ENCODE measurements at places on chromosomes 3 and 15.

GRCh38 chr15:56996093-56996492 is 77.6 kb downstream of the TCF12 start:
- no peak for DNase-seq

DNA sequence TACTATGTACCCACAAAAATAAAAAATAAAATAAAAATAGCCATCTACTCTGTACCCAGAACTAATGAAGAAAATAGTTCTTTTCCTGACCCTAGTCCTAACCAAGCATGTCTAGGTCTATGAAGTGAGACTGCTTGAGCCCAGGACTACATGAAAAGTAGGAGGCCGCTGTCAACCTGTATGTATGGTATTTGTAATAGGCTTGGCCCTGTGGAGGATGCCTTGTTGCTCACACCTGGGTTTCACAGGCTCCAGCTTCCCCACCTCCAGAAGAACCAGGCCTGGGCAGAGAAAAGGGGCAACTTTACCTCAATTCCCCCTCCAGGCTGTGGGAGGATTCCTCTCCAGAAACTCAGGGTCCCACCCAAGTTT is 6.8 kb upstream of the PKM start:
- no peak for DNase-seq

DNA sequence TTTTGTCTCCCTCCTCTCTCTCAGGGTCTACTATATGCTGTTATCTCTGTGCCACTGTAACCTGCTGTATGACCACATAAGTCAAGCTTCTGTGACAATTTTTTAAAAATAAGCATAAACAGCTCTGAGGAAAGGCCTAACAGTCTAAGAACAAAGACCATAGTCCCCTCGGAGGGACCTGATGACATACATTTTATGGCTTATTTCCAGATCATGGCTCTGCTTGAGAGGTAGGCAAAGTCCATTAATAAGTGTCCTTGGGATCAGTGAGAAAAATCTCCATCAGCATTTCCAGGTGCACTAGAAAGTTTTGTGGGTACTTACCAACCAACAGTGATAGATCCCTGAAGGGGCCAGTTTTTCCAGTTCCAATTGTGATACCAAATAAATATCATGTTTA is 123.8 kb downstream of the TNIK start:
- no peak for DNase-seq

DNA sequence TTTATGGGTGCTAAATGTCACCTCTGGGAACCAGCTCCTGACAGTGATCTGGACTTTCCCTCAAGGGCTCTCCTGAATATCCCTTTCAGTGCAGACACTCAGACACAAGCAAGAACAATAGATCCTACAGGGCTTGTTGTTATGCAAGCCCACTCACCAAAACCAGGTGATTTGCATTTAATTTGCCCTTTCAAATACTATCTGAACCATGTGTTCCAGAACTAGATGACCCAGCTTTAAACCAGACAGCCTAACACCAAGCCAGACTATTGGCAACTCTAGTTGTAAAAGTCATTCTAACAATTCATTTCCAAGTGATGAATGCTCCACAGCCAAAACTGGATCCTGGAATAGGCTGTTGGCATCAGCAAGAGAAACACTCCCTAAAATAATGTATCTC is 5.6 kb upstream of the ATP8B4 start:
- no peak for DNase-seq

DNA sequence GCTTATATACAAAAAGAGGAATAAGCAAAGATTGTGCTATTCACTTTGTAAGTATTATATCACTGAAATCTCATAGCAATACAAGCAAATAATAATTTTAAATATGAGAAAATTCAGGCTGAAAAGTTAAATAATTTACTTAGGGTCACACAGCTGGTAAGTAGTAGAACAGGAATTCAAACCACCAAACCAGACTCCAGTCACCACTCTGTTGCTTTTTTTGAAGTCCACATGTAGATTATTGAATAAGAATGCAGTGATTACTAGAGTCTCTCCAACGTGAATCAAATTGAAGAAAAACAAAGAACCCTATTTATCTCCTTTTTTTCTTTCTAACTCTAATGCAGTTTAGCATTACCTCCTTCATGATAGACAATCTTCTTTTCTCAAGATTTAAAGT is 15.9 kb downstream of the SPICE1 start:
- DNase-seq: no peak

DNA sequence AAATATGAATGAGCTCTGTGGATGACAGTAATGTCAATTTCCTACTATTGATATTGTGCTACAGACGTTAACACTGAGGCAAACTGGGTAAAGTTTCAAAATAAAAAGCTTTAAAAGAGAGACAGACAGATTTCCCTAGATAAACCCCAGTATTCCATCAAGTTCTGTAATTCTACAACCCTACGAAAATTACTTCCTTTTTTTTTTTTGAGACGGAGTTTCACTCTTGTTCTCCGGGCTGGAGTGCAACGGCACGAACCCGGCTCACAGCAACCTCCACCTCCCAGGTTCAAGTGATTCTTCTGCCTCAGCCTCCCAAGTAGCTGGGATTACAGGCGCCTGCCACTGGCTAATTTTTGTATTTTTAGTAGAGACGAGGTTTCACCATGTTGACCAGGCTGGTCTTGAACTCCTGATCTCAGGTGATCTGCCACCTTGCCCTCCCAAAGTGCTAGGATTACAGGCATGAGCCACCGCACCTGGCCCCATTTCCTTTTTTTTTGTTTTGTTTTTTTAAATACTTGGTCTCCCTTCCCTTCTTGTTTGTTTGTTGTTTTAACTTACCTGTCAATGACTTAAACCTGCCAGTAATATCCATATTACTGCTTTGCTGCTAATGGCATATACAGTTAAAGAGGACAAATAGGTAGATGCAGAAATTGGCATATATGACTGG is 57.2 kb downstream of the CBLB start:
- DNase-seq: no peak

GRCh38 chr3:172137287-172138192 is 98.2 kb downstream of the FNDC3B start:
- DNase-seq: peak; percentile 44

- DNase-seq: no peak
These were observed 4.6 kb downstream of the TMEM108 start for GRCh38 chr3:133042778-133043177.

DNA sequence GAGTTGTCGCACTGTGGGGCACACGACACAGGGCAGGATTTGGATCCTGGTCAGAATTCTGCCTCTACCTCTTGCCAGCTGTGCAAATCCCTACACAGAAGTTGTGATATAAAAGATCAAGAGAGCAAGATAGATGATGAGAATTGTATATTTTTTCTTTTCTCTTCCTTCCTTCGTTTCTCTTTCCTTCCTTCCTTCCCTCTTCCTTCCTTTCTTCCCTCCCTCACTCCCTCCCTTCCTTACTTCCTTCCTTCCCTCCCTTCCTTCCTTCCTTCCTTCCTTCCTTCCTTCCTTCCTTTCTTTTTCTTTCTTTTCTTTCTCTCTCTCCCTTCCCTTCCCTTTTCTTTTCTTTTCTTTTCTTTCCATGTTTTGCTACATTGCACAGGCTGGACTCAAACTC is 12.0 kb upstream of the AHSG start:
- no peak for DNase-seq

- DNase-seq: no peak
These were observed 5.7 kb downstream of the TMEM207 start for GRCh38 chr3:190444006-190444405.

GRCh38 chr3:53849916-53850315 is 3.5 kb downstream of the IL17RB start:
- DNase-seq: no peak

DNA sequence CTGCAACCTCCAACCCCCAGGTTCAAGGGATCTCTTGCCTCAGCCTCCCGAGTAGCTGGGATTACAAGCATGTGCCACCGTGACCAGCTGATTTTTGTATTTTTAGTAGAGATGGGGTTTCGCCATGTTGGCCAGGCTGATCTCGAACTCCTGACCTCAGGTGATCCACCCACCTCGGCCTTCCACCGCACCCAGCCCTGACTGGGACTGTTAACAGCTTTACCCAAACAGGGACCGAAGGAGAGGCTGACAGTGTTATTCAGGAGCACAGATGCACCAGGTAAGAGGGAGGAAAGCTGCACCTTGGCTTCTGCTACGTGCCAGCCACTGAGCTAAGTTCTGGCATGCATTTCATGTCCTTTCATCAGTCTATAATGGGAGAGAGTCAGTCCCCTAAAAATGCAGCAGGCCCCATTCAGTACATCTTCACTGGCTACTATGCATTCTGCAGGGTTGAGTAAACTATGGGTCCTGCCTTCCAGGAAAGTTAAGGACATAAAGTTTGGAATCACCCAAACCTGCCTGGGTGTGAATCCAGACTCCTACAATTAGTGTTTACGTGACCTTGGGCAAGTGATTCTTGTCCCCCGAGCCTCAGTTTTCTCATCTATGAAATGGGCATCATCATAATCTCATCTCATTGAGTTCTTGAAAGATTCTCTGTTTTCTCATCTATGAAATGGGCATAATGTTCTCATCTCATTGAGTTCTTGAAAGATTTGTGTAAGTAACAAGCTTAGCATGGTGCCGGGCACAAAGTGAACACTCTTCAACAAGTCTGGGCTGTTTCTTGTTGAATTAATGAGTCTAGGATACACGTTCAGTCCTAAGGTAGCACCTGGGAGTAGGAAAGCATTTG is 82.2 kb downstream of the CPN2 start:
- DNase-seq: no peak

DNA sequence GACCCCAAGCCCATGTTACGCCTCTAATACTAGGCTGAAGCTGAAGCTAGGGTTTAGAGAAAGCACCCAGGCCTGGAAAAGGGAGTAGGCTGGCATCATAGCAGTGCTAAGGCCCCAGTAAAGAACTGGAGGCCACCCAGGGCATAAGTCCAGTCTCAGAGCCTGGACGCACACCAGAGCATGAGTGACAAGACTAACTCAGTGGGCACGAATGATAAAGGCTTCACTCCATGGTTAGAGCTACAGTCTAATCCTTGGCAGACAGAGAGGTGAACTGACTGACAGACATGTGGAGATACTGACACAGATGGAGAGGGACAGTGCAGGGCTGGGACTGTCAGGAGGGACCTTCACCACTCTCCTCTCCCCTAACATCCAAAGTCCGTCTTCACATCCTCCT is 139.8 kb downstream of the KCNMB2 start:
- DNase-seq: no peak

DNA sequence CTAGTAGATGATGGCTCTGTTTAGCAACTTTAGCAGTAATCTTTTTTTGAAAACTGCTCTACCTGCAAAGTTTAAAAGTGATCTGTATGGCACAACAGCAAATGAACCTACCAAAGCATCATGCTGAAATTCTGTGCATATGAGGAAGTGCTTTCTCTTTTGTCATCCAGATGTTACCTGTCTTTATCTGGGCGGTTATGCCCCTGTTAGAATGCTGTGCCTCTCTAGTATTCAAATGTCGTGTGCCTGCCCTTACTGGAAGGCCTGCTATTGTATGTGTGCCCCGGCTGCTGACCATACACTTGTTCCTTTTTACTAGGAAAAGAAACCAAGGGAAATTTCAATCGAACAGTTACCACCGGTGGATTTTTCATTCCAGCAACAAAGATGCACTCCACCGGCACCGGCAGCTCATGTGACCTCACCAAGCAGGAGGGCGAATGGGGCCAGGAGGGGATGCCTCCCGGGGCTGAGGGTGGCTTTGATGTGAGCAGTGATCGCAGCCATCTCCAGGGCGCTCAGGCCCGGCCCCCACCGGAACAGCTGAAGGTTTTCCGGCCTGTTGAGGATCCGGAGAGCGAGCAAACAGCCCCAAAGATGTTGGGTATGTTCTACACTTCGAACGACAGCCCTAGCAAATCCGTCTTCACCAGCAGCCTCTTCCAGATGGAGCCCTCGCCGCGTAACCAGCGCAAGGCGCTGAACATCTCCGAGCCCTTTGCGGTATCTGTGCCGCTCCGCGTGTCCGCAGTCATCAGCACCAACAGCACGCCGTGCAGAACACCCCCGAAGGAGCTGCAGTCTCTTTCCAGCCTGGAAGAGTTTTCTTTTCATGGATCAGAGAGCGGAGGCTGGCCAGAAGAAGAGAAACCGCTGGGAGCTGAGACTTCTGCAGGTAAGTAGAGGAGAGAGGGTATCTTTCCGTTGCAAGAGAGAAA is 61.6 kb downstream of the TMEM39A start:
- no peak for DNase-seq

GRCh38 chr15:50890751-50891150 is 17.7 kb upstream of the AP4E1 start:
- no peak for DNase-seq

DNA sequence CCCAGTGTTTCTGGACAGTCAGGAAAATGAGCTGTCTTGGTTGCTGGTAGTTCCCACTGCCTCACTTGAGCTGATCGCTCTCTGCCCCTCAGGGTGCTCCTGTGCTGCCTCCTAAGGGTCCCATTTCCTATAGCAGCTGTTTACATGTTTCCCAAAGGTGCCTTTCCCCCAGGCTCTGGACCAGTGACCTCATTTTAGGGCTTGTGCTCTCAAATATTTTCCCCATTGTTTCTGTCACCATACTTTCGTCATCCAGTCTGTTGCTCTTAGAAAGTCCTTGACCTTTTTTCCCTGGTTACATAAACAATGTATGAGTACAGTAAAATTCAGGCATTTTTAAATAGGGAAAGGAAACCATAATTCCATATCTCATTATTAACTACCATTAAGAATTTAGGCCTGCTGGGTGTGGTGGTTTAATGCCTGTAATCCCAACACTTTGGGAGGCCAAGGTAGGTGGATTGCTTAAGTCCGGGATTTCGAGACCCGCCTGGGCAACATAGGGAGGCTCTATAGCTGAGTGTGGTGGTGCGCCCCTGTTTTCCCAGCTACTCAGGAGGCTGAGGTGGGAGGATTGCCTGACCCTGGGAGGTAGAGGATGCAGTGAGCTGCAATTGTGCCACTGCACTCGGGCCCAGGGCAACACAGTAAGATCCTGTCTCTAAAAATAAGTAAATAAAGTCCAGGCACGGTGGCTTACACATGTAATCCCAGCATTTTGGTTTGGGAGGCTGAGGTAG is 11.7 kb downstream of the RAD54L2 start:
- peak; percentile 18 for DNase-seq

GRCh38 chr3:193010191-193010590 is 92.5 kb upstream of the MB21D2 start:
- DNase-seq: no peak

DNA sequence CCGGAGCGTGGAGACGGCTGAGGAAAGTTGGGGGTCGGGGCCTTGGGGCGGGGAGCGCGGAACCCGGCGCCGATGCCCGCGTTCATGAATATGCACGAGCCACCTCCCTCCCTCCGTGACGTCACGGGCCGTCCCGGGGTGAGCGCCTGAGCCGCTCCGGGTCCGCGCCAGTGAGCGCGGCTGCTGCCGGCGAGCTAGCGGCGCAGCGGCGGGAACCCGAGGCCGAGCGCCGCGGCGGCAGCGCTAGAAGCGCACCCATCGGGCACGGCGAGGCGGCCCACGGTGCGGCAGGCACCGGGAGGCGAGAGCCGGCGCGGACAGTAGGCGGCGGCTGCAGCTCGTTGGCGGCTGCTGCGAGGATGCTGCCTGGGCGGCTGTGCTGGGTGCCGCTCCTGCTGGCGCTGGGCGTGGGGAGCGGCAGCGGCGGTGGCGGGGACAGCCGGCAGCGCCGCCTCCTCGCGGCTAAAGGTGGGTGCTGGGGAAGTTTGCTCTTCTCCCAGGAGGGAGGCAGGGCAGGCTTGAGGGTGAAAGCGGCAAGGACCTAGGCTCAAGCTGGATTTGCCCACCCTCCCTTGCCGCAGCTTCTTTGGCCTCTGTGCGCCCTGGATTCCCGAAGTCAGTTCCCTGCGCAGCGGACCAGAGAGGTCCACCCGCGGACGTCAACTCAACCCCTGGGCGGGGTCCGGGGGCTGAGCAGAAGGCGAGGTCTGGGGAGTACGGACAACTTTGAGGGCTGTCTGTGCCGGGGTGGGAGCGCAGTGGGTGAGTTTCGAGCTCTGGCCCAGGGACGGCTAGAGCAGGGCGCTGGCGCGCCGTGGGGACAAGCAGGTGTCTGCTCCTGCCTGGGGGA is at the start of gene CLSTN2:
CLSTN2 (plus strand) TSS at position 170 of the 850 bp plus-strand sequence.
- DNase-seq: peak; percentile 55

- no peak for DNase-seq
These were observed 5.8 kb downstream of the RARB start for GRCh38 chr3:25433868-25434267.
